ENCODE measurements at places on chromosomes 7 and 10.

DNA sequence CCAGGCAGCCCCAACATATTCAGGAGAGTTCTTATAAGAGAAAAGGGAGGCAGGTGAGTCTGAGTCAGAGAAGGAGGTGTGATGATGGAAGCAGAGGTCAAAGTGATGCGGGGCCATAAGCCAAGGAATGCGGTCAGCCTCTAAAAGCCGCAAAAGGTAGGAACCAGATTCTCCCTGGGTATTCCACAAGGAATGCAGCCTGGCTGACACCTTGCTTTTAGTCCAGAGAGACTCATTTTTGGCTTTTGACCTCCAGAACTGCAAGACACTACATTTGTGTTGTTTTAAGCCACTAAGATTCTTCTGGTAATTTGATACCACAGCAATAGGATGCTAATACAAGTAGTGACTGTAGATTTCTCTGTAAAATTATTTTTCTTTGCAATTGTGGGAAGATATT, 151.5 kb upstream of the EEPD1 start:
- no peak for DNase-seq

DNA sequence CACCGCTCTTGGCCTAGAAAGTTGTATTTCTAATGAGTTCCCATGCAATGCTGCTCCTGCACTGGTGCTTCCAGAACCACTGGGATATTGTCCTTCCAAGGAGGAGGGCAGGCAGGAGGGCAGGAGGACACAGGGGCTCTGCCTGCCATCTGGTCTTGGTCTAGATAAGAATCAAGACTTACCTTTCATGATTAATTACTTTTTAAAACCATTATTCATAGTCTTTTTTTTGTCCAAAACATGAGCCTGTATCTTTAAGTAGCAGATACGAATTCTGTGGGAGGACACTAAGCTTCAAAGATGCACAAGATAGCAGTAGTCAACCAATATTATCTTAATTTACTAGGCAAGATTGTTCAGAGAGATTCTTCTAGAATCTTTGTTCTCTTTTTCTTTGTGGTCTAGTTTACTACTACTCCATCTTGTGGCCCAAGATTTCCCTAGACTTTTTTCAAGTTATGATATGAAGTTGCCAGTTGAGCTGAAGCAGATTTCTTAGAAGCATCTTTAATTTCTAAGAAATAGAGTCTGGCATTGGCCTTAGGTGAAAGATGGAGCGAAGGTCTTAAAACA, 57.6 kb downstream of the RBM33 start:
- DNase-seq = no peak

- no peak for DNase-seq
Observed at GRCh38 chr10:21047511-21047910, 150.4 kb upstream of the NEBL start.

DNA sequence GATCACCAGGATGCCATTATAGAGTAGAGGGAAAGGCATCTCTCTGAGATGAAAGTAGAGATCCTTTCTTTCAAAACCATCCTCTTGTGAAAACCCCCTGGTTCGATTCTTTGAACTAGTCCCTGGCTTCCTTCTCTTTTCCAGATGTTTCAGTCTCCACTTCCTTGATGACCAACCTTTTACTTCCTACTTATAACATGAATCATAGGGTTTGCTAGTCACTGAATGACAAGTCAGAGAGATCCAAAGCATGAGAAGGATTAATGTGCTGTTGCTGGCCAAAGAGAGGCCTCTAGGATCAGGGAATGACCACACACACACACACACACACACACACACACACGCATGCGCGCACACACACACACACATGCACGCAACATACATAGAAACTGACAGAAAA, 161.1 kb upstream of the FRMD4A start:
- DNase-seq = no peak

GRCh38 chr10:129278686-129279085, 188.4 kb upstream of the MGMT start:
- no peak for DNase-seq

DNA sequence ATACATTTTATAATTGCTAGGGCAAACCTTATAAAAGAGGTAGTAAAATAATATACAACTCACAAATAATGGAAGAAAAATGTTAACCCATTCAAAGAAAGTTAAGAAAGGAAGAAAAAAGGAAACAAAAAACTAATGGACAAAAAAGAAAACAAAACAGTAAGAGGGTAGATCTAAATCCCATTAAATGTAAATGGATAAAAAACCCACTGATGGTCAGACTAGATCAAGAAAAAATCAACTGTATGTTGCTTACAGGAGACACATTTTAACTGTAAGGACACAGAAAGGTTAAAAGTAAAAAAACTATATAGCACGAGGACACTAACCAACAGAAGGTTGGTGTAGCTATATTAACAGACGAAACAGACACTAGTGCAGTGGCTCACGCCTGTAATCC, 18.0 kb downstream of the FOXL3 start:
- no peak for DNase-seq

- no peak for DNase-seq
Observed at GRCh38 chr10:48983648-48984351, 44.2 kb upstream of the LRRC18 start.

- DNase-seq = no peak
Observed at GRCh38 chr7:152520861-152521302, 85.1 kb upstream of the KMT2C start.

DNA sequence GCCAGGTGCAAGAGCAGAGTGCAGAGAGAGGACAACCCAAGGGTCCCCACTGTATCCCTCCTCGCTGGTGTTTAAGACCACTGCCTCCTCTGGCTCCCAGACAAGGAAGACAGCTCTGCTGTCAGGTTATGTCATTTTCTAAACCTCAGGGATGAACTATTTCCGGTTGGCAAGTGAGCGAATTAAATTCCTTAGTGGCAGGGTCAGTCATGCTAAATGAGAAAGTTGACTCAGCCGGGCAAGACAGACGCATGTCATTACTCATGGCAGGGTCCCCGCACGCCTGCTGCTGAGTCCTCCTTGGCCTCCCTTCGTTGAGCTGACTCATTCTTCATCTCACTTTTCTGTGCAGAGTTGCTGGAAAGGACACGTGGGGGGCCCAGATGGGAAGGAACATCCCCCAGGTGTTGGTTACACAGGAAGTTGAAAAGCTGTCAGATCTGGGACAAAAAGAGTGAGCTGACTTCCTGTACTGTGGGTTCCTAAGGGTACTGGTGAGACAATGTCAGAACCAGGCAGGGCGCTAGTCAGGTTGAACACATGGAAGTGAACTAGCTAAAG, 47.1 kb upstream of the UCN3 start:
- peak; percentile 80 for DNase-seq

DNA sequence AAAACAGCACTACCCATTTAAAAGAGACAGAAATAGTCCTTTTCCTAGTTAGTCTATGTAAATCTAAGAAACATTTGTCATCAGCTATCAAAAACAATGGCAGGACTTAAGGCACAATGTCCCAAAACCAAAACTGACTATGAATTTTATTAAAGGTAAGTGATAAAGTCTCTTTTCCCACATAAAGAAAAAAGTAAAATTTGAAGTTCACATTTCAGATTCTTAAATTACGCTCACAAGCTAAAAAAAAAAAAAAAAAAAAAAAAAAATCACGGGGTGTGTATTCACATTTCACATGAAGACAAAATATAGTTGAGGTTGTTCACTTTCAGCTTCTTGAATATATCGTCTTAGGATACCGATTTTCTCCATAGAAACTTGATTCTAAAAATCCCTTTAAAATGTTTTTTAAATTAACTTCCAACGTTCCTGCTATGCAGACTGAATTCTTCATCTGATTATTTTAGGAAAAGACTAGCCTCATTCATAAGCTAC, 1.6 kb downstream of the P4HA1 start:
- no peak for DNase-seq

Measured in activated T-cell treated with anti-CD3 and anti-CD28 coated beads, Interleukin-2, amount 50 U/mL, for 24 hours (primary cell).